Mesothelial cell of epicardium (in vitro differentiated cells): ENCODE measurements at places on chromosomes 13 and 19.
A peak's percentile ranks its signal among the peaks of the same experiment; 100 is the strongest.

GRCh38 chr13:111058796-111059506 lies 56.2 kb upstream of the ARHGEF7 start:
- H3K27me3 ChIP-seq = peaks cover 19% of the 10 kb centered on the region
- no peak overlapping the region for H3K27ac ChIP-seq
- no peaks in the 10 kb centered on the region for H3K36me3 ChIP-seq
- H3K4me3 ChIP-seq = no peak overlapping the region
- H3K4me1 ChIP-seq = no peaks in the 10 kb centered on the region

DNA sequence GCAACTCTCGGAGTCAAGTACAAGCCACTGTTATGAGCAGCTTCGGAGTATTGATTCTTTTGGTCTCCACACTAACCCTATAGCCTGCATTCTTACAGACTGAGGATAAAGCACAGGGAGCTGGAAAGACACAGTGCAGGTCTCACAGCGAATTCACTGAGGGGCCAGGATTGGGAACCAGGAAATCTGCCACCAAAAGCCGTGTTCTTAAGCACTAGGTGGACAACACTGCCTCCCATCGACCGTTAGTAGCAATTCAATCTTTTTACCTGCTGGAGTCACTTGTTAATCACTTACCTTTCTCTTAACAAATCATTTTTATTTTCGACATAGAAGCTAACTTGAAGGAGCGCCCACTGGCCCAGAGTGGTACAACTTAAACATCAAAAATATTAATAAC lies 6.3 kb downstream of the PMIS2 start:
- DNase-seq = no peak
- H3K4me3 ChIP-seq = no peak overlapping the region
- no peak overlapping the region for H3K27ac ChIP-seq
- H3K36me3 ChIP-seq = no peaks in the 10 kb centered on the region
- no peaks in the 10 kb centered on the region for H3K4me1 ChIP-seq
- peaks cover 29% of the 10 kb centered on the region for H3K27me3 ChIP-seq

GRCh38 chr19:29449371-29449770 lies 76.4 kb upstream of the VSTM2B start:
- no peak overlapping the region for H3K4me3 ChIP-seq
- H3K4me1 ChIP-seq = no peaks in the 10 kb centered on the region
- H3K27ac ChIP-seq = no peak overlapping the region

DNA sequence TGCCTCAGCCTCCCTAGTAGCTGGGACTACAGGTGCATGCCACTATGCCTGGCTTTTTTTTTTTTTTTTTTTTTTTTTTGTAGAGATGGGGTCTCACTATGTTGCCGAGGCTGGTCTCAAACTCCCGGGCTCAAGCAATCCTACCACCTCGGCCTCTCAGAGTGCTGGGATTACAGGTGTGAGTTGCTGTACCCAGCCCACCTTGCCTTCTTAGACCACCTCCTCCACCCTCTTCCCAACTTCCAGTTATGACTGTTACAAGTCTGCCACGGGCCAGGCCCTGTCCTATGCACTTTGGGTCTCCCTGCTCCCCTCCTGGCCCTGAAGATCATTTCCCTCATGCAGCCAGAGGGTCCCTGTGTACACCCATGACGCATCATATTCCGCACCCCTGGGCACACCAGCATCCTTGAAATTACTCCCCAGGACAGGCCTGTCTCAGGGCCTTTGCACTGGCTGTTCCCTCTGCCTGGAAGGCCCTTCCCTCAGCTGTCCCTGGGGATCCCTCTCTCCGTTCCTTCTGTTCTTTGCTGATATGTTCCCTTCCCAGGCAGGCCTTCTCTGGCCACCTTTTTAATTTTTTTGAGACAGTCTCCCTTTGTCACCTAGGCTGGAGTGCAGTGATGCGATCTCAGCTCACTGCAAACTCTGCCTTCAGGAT lies 3.0 kb downstream of the LGALS4 start:
- DNase-seq = no peak
- H3K4me3 ChIP-seq = no peak overlapping the region
- no peaks in the 10 kb centered on the region for H3K36me3 ChIP-seq
- no peaks in the 10 kb centered on the region for H3K27me3 ChIP-seq
- H3K27ac ChIP-seq = no peak overlapping the region
- no peaks in the 10 kb centered on the region for H3K4me1 ChIP-seq

DNA sequence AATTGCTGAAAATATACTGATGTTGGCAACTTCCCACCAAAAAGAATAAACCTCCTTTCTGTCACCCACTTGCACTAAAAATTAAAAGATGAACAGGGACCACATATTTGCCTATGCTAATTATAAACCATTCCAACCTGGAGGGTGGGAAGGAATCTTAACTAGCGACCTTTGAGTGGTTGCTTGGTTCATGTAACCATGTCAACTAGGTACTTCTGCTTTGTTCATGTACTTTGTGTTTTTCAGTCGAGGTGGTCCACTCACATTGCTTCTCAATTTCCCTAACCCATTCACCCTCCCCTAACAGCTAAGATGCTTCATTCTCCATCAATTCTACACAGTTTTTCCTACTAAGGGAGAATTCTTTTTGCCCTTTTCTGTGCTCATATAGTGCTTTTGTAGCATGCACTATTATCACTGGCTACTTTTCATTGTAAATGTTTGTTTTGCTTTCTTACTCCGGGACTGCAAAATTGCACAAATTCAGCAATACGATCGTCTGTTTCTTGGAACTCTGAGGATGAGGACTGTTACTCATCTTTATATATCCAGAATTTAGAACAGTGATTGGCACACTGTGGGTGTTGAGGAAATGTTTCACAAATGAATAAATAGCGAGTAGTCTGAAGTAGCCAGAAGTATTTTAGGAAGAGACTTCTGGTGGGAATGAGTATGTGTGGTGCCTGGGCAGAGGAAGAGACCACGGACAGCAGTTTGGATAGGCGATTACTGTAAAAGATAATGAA lies 187.5 kb downstream of the GPC6 start:
- no peaks in the 10 kb centered on the region for H3K27me3 ChIP-seq
- no peak overlapping the region for H3K4me3 ChIP-seq
- H3K27ac ChIP-seq = no peak overlapping the region

DNA sequence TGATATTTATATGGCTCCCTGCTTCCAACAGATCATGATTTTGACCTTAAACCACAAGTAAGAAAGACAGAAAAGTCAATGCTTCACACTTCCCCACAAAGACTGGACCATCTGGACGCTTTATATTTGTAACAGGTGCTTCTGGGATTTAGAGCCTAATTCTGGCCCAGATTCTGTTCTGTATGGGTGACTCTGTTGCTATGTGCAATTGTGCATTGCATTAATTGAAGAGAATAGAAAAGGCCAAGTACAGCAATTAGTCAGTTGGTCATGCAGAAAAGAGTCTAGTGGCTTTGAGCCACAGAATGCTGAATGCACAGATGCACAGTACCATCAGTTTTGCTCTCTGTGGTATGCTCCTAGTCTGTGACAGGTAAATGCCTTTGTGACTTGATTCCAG lies 657.4 kb upstream of the ATXN8OS start:
- H3K27ac ChIP-seq = no peak overlapping the region
- H3K4me3 ChIP-seq = no peak overlapping the region
- peaks cover 4% of the 10 kb centered on the region for H3K27me3 ChIP-seq
- H3K36me3 ChIP-seq = no peaks in the 10 kb centered on the region
- H3K4me1 ChIP-seq = no peaks in the 10 kb centered on the region

DNA sequence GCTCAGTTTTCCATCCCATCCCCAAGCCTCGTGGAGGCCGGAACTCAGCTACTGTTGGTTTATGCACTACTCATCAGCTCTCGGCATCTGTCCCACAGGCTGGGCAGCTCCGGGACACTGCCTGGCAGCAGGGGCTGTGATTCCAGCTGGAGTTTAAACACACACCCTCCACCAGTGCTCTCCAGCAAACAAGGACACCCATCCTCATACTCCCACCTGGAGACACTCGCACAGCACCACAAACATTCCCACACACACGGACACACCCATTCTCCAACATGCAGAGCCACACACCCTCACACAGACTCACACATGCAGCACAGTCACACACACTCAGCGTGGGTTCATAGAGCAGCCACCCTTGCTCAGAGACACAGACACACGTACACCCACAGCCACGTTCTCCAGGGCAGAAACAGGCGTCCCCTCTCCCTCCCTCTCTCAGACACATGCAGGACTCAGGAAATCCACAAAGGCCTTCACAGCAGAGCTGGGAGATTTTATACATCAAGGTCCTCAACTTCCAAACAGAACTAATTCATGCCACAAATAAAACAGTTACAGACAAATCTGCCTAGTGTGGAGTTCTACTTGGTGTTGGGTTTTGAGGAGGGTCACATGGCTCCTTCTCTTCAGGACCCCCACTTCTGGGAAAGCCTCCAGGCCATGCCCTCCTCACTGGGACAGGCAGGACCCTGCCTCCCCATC lies 785.4 kb downstream of the UQCRFS1 start:
- peaks cover 28% of the 10 kb centered on the region for H3K4me1 ChIP-seq
- no peak overlapping the region for H3K4me3 ChIP-seq
- DNase-seq = no peak
- H3K36me3 ChIP-seq = no peaks in the 10 kb centered on the region
- H3K27me3 ChIP-seq = peaks cover 18% of the 10 kb centered on the region

- no peaks in the 10 kb centered on the region for H3K36me3 ChIP-seq
- H3K27ac ChIP-seq = peak overlapping the region; percentile 43
- peaks cover 13% of the 10 kb centered on the region for H3K4me1 ChIP-seq
- peak overlapping the region; percentile 82 for H3K4me3 ChIP-seq
- no peak for DNase-seq
Observed at GRCh38 chr19:18637673-18638630, 1.1 kb downstream of the KLHL26 start.

DNA sequence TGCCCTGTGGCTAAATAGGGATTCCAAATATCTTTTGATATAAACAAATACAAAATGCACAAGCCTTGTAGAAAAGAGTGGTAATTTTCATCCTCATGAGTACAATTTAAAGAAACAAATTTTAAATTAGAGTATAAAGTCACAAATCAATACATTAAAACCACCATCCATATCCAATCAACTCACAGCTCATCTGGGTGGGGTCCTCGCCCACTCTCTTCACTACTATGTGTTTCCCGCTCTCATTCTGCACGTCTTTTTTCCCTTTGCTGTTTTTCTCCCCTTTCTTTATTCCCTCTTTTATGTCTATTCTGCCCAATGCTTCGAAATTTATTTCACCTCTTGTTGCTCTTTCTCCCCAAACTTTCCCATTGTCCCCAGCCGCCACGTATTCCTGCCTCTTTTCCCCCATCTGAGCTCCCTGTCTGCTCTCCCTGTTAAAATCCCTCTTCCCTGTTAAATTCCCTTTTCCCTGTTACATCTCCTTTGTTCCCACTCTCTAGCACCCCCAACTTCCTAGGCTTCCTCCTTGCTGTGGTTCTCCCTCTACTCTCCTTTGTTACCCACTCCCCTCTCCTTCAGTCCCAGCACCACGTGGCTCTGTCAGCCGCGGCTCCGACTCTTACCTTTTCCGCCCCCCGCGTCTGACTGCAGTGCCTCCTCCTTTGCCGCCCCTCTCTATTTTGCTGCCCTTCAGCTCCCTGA lies 1.3 kb downstream of the ZNF616 start:
- peak overlapping the region; percentile 96 for H3K4me3 ChIP-seq
- peak; percentile 31 for DNase-seq
- peaks cover 47% of the 10 kb centered on the region for H3K36me3 ChIP-seq
- H3K4me1 ChIP-seq = peaks cover 31% of the 10 kb centered on the region

- H3K36me3 ChIP-seq = no peaks in the 10 kb centered on the region
- no peak overlapping the region for H3K27ac ChIP-seq
- peaks cover 8% of the 10 kb centered on the region for H3K27me3 ChIP-seq
- H3K4me3 ChIP-seq = peak overlapping the region; percentile 45
- peaks cover 8% of the 10 kb centered on the region for H3K4me1 ChIP-seq
Observed at GRCh38 chr19:3075605-3076431, 13.5 kb upstream of the TLE5 start.

DNA sequence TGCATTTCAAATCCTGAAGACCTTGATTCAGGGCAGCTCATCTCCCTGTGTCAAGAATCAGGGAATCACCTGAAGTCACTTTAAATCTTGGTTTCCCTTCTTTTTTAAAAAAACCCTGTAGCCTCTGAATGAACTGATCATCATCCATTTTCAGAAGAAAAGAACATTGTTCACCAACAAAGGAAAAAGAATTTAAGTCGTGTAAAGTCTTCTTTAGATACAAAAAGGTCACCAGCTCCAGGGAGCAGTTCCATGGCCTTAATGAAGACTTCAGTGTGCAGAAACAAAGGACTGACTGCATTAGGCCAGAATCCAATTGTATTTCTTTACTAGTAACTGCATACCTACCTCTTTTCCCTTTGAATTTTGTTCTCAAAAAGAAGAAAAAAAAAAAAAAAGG lies 245.0 kb downstream of the ABCC4 start:
- DNase-seq = no peak
- H3K4me1 ChIP-seq = no peaks in the 10 kb centered on the region
- no peak overlapping the region for H3K4me3 ChIP-seq
- no peak overlapping the region for H3K27ac ChIP-seq
- no peaks in the 10 kb centered on the region for H3K27me3 ChIP-seq

- H3K36me3 ChIP-seq = peaks cover 21% of the 10 kb centered on the region
- H3K4me1 ChIP-seq = peaks cover 4% of the 10 kb centered on the region
- H3K27ac ChIP-seq = no peak overlapping the region
Observed at GRCh38 chr13:32504876-32505275, 33.7 kb downstream of the N4BP2L2 start.

DNA sequence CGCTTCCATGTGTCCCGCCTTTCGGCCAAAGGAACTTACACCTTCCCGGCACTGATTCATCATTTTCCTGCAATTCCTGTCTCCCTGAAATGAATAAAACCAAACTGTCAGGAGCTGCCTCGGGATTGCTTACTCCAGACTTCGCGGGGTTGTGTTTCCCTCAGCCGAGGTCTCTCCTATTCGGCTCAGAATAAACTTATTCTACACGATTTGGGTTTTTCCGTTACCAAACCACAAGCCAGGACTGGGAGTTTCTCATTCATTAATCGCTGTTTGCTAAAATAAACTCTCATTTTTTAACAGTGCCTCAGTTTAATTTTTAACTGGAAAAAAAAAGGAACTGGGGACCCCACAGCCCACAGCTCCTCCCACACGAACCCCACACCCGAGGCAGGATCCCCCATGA lies 667 bp downstream of the ZNF878 start:
- peaks cover 8% of the 10 kb centered on the region for H3K4me1 ChIP-seq
- no peak for DNase-seq
- peak overlapping the region; percentile 87 for H3K4me3 ChIP-seq
- H3K27ac ChIP-seq = peak overlapping the region; percentile 0
- H3K27me3 ChIP-seq = peaks cover 1% of the 10 kb centered on the region

DNA sequence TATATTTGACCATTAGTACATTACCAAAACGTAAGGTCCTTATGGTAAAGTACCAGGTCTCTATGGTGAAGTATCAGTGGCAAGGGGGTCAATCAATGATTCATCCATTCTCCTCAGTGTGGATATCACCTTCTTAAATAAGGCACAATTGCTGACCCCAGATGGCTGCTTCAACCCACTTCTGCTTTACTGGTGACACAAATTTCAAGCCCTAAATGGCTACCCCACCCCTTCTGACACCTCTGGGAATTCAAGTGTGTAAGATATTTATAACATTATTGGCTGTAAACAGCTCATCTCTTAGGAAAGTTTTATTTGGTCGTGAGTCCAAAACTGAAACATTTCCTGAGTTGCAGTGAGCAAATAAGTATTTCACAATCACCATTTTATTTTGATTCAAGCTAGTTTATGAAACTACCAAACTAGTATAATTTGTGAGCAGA lies 7.9 kb upstream of the WBP4 start:
- H3K36me3 ChIP-seq = peaks cover 17% of the 10 kb centered on the region
- H3K4me3 ChIP-seq = no peak overlapping the region
- H3K4me1 ChIP-seq = peaks cover 38% of the 10 kb centered on the region
